ENCODE measurements at places on chromosomes 16 and 17. TPM values are rescaled to one million over a fixed set of nuclear protein-coding genes. Genes with fewer than 3 reads are reported as not detected.

Gene PSMC3IP
- total RNA-seq = 3.3 TPM

DNA sequence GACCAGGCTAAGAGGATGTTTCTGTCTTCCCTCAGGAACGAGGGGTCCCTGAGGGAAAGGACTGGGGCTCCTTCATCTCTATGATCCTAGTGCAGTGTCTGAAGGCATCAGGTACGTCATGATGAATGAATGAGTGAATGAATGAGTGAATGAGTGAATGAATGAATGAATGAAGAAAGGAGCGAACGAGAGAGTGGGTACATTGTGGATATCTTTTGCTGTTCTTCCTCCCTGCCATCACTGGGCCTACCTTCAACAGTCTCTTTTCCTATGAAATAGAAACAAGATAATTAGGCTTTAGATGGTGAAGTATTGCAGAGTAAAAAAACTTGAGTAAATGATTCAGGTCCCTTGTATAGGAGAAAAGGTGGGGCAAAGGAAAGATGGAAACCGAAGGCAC lies 111.3 kb upstream of the CRHR1 start:
- no peak overlapping the region for H3K4me3 ChIP-seq
- no peaks in the 10 kb centered on the region for H3K36me3 ChIP-seq
- no peak for DNase-seq
- peaks cover 10% of the 10 kb centered on the region for H3K27me3 ChIP-seq
- H3K27ac ChIP-seq = no peak overlapping the region
- H3K4me1 ChIP-seq = no peaks in the 10 kb centered on the region

DNA sequence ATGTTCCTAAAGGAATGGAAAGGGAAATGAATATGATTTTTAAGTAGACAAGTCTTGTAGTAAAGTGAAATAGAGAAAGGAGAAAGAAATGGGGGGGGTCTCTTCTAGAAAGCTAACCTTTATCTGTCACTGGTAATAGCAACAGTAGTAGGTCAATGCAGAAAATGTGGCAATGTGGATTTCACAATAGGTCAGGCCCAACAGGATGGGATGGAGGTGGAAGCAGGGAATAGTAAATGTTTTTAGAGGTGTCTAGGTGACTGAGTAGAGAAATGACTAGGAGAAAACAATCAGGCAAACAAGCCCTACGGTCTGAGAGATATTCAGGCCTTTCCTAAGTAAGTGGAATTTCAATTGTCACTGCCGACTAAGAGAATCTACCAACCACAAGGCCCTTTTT lies 6.0 kb upstream of the RSKR start:
- no peak overlapping the region for H3K4me3 ChIP-seq
- no peak for DNase-seq

GRCh38 chr17:77354670-77355455 lies 214.1 kb downstream of the SEC14L1 start:
- no peaks in the 10 kb centered on the region for H3K27me3 ChIP-seq
- peak; percentile 87 for DNase-seq
- no peaks in the 10 kb centered on the region for H3K36me3 ChIP-seq
- no peak overlapping the region for H3K4me3 ChIP-seq
- peak overlapping the region; percentile 36 for H3K27ac ChIP-seq

GRCh38 chr17:50062293-50063243 lies 6.7 kb downstream of the ITGA3 start:
- DNase-seq = peak; percentile 83
- H3K4me3 ChIP-seq = no peak overlapping the region
- no peaks in the 10 kb centered on the region for H3K36me3 ChIP-seq
- H3K27ac ChIP-seq = peak overlapping the region; percentile 28

DNA sequence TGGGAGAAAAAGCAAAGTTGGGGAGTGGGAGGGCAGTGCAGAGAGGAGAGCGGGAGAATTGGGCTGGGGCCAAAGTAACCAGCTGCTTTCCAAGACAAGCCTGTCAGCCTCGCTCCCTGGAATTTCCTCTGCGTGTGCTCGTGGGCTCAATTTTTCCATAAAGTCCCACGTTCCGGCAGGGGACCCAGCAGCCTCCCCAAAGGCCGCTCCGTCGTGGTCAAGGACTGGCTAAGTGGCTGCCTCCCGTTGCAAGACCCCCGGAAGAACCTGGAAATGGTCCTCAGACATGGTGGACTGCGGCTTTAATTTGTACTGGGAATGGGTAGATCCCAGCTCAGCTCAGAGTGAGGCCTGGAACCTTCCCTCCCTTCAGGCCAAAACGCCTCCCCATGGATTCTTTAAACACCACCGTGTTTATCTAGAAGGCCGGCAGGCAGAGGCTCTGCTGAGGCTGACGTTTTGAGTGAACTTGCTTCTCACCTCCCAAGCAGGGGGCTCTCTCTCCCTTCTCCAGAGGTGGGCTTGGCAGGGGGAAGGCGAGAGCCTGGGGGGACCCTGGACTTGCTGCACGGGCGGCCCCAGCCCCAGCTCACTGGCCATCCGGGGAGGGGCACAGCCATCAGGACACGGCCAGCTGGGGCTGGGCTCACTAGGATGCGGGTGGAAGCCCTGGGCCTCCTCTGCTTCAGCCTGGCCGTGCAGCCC lies 190.0 kb downstream of the C16orf95 start:
- H3K27ac ChIP-seq = no peak overlapping the region
- no peak overlapping the region for H3K4me3 ChIP-seq
- H3K36me3 ChIP-seq = no peaks in the 10 kb centered on the region
- peaks cover 19% of the 10 kb centered on the region for H3K4me1 ChIP-seq
- peaks cover 32% of the 10 kb centered on the region for H3K27me3 ChIP-seq
- no peak for DNase-seq

- H3K27me3 ChIP-seq = no peaks in the 10 kb centered on the region
- H3K4me3 ChIP-seq = no peak overlapping the region
- H3K27ac ChIP-seq = no peak overlapping the region
- no peak for DNase-seq
- H3K4me1 ChIP-seq = no peaks in the 10 kb centered on the region
Observed at GRCh38 chr17:4110152-4110551, 32.7 kb downstream of the ZZEF1 start.

DNA sequence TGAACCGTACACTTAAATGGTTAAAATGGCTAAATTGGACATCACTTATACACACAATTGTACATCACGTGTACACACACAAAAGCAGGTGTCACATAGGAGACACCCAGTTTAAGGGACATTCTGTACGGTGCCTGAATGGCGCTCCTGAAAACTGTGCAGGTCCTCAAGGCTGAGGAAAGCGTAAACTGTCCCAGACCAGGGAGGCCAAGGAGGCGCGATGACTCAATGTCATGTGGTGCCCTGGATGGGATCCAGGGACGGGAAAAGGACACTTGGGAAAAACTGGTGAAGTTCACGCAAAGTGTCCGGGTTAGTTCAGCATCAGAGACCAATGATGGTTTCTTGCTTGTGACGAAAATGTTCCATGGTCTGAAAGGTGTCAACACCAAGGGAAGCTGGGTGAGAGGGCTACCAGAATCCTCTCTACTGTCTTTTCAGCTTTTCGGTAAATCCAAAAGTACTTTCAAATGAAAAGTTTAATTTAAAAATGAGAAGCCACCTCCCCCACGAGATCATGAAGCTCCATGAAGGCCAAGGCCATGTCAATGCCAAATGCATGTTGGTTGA lies 112.2 kb downstream of the CMIP start:
- no peak overlapping the region for H3K27ac ChIP-seq
- H3K4me3 ChIP-seq = no peak overlapping the region
- H3K4me1 ChIP-seq = peaks cover 67% of the 10 kb centered on the region
- no peaks in the 10 kb centered on the region for H3K36me3 ChIP-seq
- no peaks in the 10 kb centered on the region for H3K27me3 ChIP-seq
- no peak for DNase-seq
